ENCODE measurements at places on chromosomes 7 and 10.

DNA sequence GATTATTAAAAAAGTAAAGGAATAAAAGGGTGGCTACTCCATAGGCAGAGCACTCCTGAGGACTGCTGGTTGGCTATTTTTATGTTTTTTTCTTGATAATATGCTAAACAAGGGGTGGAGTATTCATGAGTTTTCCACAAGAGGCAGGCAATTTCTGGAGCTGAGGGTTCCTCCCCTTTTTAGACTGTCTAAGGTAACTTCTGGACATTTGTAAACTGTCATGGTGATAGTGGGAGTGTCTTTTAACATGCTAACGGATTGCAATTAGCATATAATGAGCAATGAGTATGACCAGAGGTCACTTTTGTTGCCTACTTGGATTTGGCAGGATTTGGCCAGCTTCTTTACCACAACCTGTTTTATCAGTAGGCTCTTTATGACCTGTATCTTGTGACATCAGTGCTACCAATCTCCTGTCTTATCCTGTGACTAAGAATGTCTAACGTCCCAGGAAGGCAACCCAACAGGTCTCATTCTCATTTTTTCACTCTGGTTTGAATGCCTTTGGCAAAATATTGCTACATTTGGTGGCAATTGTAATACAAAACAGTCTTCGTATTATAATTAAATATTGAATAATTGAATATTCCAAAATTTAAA is 587.8 kb upstream of the POM121L12 start:
- no peak for DNase-seq

DNA sequence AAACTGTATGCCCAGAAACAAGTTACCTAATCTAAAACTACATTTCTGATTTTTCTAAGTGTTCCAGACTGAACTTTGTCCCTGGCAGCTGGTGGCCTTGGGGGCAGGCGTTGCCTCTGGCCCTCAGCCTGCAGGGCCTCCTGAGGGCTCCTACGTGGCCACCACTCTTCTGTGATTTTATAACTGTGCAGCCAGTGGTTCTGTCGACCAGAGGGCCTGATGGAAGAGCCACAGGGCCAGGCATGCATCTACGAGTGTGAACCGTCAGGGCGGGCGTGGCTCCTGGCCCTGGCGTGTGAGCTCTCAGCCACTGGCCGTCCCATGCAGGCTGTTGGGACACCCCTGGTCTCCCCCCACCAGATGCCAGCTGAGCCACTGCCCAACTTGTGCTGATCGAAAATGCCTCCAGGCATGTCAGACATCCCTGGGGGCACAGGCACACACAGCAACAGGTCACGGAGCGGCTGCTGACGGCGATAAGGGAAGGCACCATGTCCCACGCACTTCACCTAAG is 173.4 kb downstream of the ZMYND11 start:
- DNase-seq, result no peak

DNA sequence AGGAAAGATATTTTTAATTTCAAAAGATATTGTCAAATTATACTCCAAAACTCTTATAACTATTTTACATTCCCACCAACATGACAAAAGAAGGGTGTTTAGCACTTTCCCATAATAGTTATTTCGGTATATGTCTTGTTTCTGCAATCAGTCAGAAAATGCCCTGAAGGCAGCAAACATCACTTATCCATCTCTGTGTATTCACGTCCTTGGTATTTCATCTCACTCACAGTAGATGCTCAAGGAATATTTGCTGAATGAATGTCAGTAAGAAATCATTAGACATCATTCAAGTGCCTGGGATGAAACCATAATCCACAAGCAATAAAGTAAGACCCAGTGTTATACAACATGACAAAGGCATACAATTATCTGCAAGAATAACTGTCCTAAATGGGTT is 112.7 kb downstream of the GFRA1 start:
- DNase-seq, result no peak

GRCh38 chr10:131452926-131453720 is 141.6 kb upstream of the TCERG1L start:
- no peak for DNase-seq
